Activated CD8-positive, alpha-beta memory T cell treated with anti-CD3 and anti-CD28 coated beads, Interleukin-2, amount 10 ng/mL, durations not matched to agents 7 days and 5 days (primary cell): ENCODE measurements at places on chromosomes 5 and 9. TPM values are rescaled to one million over a fixed set of nuclear protein-coding genes. Genes with fewer than 3 reads are reported as not detected.

DNA sequence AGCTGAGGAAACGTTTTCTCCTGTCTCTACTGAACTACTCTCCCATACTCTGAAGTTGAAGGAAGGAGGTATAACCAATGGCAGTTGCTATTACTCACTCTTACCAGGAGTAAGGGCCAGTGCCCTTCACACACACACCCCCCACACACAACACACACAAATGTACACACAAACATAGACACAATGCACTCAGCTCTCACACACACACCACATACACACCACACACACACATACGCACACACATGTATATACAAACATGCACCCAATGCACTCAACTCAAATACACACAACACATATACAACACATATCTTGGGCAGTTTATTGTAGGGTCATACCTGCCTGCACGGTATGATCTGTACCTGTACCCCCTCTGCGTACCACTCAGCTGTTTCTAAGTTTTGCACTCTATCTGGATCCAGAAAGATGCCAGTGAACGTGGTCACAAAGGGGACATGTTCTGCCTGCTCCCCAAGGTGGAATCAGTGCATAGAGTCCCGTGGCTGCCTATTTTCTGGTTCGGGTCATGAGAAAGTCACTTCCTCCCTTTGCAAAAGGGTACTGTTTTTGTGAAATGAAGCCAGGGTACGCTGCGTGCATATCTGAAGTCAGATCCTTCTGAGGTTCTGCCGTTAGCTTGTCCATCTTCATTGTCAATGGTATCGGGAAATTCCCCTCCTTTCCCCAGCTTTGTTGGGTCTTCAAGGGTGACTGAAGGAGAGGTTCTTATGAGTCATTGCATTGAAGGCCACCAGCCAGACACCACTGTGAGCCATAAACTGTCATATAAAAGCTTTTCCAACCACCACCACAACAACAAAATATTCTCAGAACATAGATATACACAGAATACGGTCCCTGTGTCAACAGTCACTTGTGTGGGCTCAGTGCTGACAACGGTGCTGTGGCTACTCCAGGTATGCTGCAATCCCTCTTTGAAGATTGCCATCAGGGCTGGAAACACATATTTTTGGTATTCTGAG is 131.9 kb downstream of the UGCG start:
- peak; percentile 56 for DNase-seq

Gene RXRA
- 0.91 TPM for total RNA-seq

DNA sequence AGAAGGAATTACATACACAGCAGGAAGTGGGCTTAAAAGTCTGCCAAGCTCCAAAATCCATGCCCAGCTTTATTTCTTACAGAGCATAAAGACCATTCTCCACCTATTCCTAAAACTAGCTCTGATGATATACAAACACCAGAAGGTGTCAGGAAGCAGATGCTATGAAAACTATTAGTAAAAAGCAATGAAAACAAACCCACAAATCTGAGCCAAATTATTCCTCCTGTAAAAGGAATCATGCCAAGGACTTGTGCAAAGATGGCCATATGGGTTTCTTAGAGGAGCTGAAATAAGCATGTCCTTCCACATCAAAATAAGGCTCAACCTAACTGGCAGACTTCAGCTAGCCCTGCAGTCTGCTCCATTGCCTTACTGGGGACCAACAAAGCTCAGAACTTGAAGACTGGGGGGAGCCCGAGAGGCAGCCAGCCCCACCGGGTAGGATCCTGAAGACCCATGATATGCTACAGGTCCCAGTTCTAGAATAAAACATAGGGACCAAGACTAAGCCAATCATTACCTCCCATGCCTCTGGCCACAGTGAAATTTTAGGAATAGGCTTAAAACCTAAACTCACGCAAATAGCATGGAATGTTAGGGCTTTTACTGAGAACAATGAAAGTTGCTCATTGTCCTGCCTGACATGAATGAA is 42.8 kb upstream of the GABRP start:
- DNase-seq, result no peak

Gene SARDH
- 0.56 TPM for total RNA-seq

GRCh38 chr9:133048595-133048994 is 13.2 kb upstream of the CEL start:
- DNase-seq, result peak; percentile 64

Gene PCDHGA4
- total RNA-seq, result 0.20 TPM

Gene EXOSC2
- 69.9 TPM for total RNA-seq

DNA sequence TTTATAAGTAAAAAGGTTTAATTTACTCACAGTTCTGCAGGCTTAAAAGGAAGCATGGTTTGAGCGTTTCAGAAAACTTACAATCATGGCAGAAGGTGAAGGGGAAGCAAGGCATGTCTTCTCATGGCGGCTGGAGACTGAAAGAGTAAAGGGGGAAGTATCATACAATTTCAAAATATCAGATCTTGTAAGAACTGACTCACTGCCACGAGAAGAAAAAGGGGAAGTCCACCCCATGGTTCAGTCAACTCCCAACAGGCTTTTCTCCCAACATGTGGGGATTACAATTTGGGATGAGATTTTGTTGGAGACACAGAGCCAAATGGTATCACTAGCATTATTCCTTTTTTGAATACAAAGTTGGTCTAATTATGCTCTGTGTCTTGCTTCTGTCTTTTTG is 627.9 kb upstream of the ST8SIA4 start:
- no peak for DNase-seq

DNA sequence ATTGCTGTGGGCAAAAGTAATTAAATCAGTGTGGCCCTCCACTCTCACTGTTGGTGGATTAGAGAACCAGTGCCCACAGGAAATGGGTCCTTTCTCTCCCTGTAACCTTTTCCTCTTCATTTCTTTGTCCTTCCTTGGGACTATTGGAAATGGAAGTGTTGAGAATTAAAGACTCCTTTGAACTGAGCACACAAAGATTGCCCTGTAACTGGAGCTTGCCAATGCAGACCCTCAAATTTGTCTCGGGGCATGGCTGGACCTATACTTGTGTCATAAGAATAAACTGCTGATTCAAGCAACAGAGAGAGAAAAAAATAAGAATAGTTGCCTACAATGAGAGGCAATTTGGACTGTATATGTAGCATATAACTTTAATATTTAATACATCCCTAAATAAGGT is 13.7 kb downstream of the KCNV2 start:
- no peak for DNase-seq

DNA sequence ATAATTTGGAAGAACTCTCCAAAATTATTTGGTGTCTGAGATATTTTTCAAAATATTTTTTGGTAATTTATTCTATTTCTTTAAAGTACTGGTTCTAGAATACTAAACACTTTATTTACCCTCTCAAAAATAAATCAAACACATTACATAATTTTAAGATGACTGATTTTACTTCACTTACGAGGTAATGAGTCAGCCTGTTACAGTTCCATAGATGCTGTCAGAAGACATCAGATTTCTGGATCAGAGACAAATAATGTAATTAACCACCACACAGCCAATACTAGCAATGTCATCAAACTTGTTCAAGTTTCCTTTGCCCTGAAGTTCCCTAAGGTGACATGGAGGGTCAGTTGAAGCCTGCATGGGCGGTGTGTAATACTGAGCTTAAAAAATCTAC is 106.1 kb upstream of the CDH9 start:
- no peak for DNase-seq

DNA sequence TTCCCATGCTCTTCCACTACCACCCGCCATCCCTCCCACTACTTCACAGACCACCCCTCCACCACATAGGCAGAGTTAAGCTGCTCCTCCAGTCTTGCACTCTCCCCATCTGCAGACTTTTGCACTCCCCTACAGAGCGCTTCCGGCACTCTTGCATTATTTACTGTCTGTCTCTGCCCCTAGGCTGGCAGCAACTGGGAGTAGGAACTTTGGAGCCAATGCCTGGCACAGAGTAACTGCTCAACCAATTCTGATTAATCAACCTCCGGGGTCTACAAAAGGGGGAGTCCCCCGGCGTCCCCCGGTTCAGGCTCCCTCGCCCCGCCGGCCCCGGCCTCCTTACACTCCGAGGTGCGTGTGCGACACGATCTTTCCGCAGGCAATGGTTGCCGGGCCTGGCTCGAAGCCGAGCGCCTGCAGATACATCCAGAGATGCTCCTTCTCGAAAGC is 498 bp downstream of the HAUS6 start:
- peak; percentile 70 for DNase-seq

Gene CCNO
- total RNA-seq, result 0.26 TPM

DNA sequence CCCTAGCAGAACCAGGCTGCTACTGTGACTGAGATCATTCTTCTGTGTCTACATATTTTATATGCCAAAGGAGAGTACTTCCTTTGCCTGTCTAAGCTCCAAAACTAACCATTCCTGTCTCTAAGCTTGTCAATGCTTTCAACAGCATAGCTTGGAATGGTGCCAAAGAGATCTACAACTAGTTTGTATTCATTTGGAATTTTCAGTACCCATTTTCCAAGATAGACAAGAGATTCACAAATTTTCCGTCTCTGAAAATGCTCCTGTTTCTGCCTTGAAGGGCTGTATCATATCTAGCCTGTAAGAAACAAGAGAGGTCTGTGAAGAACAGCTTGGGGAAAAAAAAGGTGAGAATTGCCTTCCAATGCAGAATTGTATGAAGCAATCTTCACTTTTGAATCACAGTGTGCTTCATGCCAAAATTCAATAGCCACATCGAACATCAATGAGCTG is 334.4 kb upstream of the ACTBL2 start:
- no peak for DNase-seq

DNA sequence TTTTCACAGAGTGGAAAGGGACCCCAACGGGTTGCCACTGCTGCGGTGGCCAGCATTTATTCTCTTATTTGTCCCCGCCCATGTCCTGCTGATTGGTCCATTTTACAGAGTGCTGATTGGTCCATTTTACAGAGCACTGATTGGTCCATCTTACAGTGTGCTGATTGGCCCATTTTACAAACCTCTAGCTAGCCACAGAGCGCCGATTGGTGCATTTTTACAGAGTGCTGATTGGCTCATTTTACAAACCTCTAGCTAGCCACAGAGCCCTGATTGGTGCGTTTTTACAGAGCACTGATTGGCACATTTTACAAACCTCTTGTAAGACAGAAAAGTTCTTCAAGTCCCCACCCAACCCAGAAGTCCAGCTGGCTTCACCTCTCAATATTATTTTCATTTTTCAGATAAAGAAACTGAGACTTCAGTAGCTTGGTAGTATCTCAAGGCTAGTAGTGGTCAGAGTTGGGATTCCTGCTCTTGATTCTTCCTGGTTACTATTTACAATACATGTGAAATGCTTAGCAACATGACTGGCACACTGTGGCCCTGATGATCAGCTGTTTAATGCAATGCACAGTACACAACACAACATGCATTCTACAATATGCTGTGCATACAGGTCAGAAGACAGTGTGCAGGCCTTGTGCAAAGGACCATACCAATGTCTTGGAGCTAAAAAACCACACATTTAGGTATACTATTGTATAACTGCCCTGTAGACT is 63.6 kb upstream of the BOD1 start:
- no peak for DNase-seq

DNA sequence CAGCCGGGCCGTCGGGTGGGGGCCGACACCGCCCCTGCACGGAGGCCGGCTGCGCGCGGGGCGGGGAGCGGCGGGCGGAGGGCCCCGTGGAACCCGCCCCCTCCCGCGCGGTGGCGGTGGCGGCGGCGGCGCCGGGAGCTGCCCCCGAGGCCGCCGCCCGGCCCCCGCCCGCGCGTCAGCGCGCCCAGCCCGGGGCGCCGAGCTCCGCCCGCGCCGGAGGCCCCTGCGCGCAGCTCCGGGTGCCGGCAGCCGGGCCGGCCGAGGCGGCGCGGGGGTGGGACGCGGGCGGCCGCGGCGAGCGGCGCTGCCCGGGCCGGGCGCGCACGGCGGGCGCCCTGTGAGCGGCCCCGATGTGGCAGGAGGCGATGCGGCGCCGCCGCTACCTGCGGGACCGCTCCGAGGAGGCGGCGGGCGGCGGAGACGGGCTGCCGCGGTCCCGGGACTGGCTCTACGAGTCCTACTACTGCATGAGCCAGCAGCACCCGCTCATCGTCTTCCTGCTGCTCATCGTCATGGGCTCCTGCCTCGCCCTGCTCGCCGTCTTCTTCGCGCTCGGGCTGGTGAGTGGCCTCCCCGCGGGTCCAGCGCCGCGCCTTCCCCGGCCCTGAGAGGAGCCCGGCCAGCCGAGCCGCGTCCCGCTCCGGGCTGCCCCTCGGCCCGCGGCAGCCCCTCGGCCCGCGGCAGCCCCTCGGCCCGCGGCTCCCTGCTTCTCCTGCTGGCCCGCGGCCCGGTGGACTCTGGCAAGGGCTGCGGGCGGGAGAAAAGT is at the start of gene ADCY2:
Gene ADCY2, plus strand, starts transcription at position 192 of the 766 bp plus-strand sequence. Its CDS starts 159 bp downstream, at position 351.
- no peak for DNase-seq

DNA sequence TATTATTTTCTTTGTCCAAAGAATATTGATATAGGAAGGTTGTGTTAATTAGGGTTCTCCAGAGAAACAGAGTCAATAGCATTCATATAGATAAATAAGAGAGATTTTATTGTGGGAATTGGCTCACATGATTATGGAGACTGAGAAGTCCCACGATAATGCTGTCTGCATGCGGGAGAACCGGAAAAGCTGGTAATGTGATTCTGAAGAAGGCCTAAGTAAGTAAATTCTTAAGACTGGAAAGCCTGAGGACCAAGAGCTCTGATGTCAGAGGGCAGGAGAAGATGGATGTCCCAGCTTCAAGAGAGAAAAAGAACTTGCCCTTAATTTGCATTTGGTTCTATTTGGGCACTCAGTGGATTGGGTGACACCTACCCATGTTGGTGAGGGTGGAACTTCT is 307.4 kb upstream of the C9orf72 start:
- DNase-seq, result no peak

GRCh38 chr5:161847941-161848391 is at the start of gene GABRA1:
Gene GABRA1 (plus strand): TSS chr5:161848120. CDS start chr5:161850811, 2,691 bp downstream.
- DNase-seq, result no peak

GRCh38 chr9:36177571-36177970 is 8.4 kb downstream of the CCIN start:
- no peak for DNase-seq

GRCh38 chr5:40314275-40314674 is 365.4 kb upstream of the PTGER4 start:
- no peak for DNase-seq

GRCh38 chr5:89302102-89302891 is 419.3 kb upstream of the MEF2C start:
- DNase-seq, result no peak

Gene BNC2
- total RNA-seq, result not detected

DNA sequence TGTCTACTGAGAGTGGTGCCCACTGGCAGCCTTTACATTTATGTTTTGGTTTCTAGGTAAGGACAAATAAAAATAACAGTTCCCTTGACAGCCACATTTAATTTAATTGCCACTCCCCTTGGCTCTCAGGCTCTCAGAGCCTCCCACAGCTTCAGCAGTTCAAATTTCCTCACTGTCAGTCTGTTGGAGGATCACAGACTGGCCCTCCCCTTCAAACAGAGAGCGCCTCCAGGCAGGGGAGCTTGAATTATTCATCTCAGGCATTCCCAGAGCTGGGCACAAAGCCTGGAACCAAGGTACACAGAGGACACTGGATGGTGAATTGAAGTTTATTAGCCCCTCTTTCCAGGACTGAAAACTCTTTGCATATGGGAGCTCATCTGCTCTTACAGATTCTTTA is 407.7 kb downstream of the SPOCK1 start:
- DNase-seq, result no peak
